ENCODE measurements at places on chromosomes 13 and 19. TPM values are rescaled to one million over a fixed set of nuclear protein-coding genes. Genes with fewer than 3 reads are reported as not detected.

SIGLEC10 gene
- 1.6 TPM for polyA plus RNA-seq

ZNF177 gene
- polyA plus RNA-seq = 8.5 TPM

SLC25A41 gene
- 0.56 TPM for polyA plus RNA-seq

NCR1 gene
- polyA plus RNA-seq = 0.14 TPM

IL11 gene
- 1.5 TPM for polyA plus RNA-seq

Data from left renal cortex interstitium (tissue), 4 donors.